ENCODE measurements at places on chromosomes 3 and 15. TPM values are rescaled to one million over a fixed set of nuclear protein-coding genes. Genes with fewer than 3 reads are reported as not detected.

DNA sequence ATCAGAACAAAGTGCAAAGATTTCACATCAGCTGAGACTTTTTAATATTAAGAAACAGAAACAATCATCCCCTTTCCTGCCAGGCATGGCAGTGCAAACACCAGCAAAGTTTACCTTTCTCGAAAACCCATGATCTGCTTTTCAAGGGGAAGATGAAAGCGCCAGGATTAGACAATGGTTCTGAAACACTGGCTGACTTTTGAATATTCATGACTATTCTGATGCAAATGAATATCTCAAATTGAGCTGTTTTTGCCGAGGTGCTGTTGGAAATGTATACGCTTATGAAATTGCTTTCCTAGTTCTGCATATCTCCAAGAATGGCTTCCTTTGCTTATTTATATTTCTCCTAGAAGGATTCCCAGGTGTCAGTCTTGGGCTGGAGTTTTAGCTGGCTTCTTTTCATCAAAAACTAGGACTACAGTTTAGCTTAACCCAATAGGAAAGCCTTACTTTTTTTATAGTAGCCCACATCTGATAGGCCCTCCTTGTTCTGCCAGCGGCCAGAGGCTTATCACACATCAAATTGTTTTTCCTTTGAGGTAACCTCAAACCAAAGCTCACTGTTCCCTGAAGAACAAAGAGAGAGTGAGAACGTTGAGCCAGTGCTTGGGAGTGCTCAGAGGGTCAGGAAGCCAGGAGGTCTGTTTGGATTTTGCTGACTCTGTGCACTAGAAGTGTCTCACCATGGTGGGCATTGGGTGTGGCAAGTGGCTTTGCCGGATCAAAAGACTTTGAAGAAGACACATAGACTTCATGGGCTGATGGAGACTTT lies 74.0 kb upstream of the PLCL2 start:
- no peak for DNase-seq

- DNase-seq = no peak
Observed at GRCh38 chr15:63987796-63988378, 58.4 kb downstream of the DAPK2 start.

DNA sequence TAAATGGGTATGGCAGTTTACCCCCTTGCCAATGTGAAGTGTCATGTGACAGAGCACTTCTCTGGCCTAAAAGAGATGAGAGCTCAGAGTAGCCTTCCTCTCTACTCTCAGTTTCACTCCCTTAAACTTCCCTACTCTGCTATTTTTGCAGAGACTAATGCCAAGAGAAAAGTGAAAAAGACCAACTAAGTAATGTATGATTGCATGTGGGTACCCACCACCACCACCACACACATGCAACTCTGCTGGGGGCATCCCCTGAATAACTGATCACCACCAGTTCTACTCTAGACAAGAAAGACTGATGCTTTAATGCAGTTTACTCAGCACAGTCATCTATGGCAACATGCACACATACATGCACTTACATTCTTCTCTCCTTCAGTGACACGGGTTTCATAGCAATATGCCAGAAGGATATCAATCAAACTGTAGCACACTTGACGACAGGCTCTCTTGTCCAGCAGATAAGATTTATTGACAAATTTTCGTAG lies 31.3 kb downstream of the SHQ1 start:
- no peak for DNase-seq

DNA sequence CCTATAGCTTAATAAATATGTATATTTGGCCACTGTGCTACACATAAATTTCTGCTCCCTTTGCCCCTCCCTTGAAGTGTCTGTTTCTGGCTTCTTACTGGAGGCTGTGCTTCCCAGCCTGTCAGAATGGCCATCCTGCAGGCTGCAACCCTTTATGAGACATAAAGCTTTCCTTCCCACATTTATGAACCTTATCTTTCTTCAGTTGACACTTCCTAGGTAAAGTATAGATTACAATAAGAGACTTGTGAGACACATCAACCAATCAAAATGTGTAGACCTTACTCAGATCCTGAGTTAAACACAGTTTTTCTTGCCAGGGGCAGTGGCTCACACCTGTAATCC lies 29.5 kb downstream of the SCN11A start:
- DNase-seq = no peak

DNA sequence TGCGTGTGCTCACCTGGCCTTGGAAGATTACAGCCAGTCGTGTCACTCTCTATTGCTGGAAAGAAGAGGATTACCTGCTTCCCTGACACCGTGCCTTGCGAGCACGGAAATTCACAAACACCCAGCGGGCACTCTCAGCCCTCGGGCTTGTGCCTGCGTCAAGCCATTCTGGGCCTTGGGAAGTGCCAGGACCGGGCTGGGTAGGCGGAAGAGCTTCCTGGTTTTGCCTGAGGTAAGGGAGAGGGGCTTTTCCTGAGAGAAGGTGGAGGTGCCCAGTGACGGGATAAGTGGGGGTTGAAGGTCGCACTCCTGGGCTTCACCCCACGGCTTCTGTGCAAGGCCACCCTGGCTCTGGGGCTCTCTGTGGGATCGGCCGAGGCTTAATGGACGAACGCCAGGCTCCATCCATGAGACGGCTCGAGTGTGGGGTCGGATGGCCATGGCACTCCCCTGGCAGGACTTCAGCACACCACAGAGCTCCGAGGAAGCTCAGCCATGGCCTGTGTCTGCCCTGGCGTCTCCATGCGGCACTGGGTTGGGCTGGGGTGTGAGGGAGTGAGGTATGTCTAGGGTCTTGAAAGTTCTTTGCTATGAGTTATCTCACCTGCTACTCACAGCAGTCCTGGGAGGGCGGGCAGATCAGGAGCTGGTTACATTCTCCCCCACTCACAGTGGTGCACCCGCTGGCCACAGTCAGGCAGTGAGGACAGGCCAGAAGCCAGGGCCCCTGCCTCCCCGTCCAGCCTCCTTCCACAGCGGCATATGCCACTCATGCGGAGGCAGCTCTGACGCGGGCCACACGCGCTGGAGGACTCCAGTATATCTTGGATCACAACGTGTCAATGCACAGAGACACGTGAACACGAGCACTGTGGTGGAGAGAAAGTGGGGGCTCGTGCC lies 209.0 kb downstream of the XXYLT1 start:
- DNase-seq = no peak

Gene ISLR2
- total RNA-seq = not detected

Gene GOLGA6L7
- total RNA-seq = not detected

Gene SLC7A14
- total RNA-seq = not detected

Gene PLSCR5
- total RNA-seq = not detected

Gene MUC20
- total RNA-seq = 2.2 TPM

Gene C3orf22
- total RNA-seq = not detected

Gene MKRN3
- 0.46 TPM for total RNA-seq

Gene GABRR3
- total RNA-seq = not detected
